ENCODE measurements at places on chromosomes 16 and 17.

GRCh38 chr17:32912218-32912897 is 15.6 kb upstream of the TMEM98 start:
- DNase-seq = no peak

DNA sequence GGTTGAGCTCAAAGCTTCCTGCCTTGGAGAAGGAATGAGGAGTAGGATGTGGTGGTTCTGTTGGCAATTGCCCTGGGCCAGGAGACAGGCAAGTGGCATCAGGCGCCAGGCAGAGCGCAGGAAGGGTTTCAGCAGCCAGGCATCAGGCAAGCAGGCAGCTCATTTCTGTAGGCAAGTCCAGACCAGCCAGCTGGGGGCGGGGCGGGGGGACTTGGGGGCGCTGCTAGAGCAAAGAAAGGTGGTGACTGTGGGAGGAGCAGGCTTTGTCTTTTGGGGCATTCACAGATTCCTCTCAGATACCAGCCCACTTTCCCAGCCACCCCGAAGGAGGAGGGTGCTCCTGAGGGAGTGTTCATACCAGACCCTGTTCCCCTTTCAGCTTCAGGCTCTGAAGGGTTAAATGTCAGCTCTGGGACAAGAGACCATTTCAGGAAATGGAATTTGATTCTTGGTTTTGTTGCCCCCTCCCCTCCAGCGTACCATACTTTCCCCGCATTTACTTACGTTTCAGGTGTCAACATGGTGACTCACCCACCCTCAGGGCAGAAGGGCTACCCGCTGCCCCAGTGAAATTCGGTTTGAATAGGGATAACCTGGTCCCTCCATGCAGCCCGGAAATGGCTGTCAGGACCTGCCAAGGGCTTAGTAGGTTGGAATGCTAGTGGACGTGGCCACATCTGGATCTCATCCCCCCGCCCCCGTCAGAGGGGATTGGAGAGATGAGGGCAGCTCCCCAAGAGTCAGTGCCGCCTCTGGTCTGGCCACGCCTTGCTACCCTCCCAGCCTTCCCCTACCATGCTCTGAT is 13.2 kb downstream of the NGFR start:
- DNase-seq = no peak

DNA sequence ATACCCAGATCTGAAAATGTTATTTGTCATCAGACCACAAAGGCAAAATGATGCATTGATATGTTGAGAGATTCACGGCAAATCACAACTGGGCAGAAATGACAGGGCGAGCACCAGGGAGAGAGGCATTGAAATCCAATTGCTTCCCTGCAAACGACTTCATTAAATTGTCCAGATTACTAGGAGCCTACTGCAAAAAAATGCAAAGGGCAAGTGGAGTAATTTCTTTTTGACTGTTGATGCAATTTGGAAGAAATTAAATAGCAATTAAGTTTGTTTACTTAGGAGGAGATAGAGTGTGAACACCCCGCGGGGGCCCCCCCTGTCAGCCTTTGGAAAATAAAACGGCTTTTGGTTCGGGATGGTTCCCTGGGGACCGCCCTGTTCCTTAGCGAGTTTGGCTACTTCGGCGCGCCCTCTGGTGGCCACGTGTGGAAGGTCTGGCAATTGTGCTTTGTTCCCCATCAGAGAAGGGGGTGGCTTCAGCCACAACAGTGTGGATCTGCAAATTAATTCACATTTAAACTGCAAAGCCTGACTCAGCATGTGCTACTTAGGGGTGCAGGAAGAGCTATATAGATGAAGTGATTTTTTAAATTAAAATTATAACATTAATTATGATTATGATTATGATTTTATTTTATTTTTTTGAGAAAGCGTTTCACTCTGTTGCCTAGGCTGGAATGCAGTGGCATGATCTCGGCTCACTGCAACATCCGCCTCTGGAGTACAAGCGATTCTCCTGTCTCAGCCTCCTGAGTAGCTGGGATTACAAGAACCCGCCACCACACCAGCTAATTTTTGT is 14.5 kb upstream of the TMC7 start:
- no peak for DNase-seq

GRCh38 chr16:1545044-1546040 is 11.9 kb downstream of the TMEM204 start:
- no peak for DNase-seq

GRCh38 chr17:82373731-82374625 is 2.4 kb downstream of the UTS2R start:
- no peak for DNase-seq

- DNase-seq = no peak
Observed at GRCh38 chr16:86270696-86271095, 239.6 kb upstream of the FOXF1 start.

DNA sequence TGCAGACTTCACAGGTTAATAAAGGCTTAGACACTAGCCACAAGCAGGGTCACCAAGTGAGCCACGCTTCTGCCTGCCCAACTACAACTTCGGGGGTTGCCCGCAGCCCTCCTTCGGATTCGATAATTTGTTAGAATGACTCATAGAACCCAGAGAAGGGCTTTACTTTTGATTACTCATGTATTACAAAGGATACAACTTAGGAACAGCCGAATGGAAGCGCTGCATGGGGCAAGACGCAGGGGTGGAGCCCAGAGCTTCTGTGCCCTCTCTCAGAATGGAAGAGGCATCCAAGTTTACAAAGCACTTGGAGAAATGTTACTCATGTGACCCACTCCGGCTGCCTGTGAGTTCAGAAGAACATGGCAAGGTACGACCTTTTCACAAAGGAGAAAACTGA is 7.5 kb upstream of the CDH5 start:
- DNase-seq = no peak

DNA sequence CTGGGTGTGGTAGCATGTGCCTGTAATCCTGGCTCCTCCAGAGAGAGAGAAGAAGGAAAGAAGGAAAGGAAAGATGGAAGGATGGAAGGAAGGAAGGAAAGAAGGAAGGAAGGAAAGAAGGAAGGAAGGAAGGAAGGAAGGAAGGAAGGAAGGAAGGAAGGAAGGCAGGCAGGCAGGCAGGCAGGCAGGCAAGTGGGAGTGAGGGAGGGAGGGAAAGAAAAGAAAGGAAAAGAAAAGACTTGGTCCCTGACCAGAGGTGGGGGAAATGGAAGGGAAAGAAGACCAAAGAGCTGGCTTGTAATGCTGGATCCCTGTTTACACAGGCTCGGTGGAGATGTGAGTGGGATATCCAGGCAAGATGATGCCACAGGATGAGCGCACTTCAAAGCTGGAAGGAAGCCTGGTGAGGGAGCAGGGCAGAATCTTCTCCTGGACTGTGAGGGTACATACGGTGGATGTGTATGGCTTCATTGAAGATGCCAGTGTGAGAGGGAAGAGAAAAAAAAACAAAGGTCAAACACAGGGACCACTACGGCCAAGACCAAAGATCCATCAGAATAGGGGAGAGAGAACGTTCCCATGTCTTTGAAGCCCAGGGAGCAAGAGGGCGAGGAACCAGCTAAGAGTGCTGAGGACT is 2.1 kb downstream of the CES1 start:
- DNase-seq = no peak

- DNase-seq = no peak
Observed at GRCh38 chr16:88442727-88443576, 10.1 kb upstream of the ZFPM1 start.

DNA sequence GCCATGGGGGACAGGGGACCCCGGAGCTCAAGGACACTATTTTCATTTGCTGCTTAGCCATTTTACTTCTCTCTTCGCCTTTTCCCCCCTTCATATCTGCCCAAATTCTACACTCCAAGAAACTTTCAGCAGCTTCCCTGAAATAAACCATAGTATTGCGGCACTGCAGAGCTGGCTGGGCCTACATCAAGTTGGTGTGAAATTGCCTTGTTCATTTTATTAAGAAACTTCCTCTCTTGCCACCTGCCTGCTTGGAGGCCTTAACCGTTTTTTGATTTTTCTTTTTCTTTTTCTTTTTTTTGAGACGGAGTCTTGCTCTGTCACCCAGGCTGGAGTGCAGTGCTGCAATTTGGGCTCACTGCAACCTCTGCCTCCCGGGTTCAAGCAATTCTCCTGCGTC is 7.4 kb upstream of the CPNE2 start:
- DNase-seq = no peak

GRCh38 chr17:42980766-42981397 is 517 bp downstream of the RUNDC1 start:
- no peak for DNase-seq

GRCh38 chr17:17979778-17980177 is 7.1 kb downstream of the DRC3 start:
- no peak for DNase-seq

GRCh38 chr16:85041219-85042166 is 13.9 kb downstream of the KIAA0513 start:
- no peak for DNase-seq

DNA sequence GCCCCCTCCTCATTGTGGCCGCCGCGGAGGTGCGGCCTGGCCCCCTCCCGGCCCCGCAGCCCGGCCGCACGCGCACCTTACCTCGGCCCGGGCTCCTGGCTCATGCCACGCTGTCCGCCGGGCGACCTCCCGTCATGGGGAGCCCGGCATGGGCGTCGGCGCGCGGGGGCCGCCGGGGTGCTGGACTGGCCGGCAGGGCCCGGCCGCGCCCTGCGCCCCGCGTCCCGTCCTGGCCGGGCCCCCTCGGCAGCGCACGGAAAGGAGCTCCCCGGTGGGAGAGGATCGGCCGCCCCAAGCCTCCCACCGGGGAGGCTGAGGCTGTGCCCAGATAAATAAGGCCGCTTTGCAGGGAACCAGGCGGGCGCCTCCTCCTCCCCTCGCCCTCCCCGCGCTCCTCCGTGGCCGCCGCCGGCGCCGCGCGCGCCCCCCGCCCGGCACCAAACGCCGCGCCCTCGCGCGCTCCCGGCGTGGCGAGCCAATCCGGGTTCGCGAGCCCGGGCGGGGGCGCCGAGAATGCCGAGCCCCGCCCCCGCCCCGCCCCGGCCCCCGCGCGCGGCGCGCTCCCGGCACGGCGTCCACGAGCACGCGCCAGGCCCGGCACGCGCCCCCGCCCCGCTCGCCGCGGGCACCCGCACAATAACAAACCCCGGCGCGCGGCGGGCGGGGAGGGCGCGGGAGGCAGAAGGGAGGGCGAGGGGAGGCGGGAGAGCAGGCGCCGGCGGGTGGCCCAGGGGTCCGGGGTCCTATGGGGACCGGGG is at the start of gene FBXL16:
TSS of gene FBXL16 (minus strand) at position 371 of the 758 bp plus-strand sequence. CDS start 8,396 bp downstream, outside the sequence.
- DNase-seq = no peak

- DNase-seq = no peak
Observed at GRCh38 chr16:2009791-2010510, at the start of gene ZNF598. ZNF598 (minus strand) TSS chr16:2009821.

- DNase-seq = no peak
Observed at GRCh38 chr16:63749276-63749675, 1372.6 kb downstream of the CDH11 start.

- no peak for DNase-seq
Observed at GRCh38 chr16:47480410-47480809, 19.3 kb downstream of the PHKB start.

DNA sequence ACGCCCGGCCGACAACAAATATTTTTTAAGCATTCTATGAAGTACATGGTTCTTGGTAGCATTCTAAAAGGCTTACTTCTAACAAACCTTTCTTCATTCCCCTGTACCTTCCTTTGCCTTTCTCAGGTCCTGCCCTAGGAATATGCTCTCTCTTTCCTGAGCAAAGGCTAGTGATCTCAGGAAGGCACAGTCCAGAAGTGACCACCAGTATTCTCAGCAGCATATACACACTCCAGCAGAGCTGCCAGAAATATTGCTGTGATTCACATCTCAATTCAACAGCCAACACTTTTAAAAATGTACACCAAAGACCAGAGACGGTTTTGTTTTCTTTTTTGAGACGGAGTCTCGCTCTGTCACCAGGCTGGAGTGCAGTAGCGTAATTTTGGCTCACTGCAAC is 41.4 kb upstream of the ANKFY1 start:
- DNase-seq = no peak

DNA sequence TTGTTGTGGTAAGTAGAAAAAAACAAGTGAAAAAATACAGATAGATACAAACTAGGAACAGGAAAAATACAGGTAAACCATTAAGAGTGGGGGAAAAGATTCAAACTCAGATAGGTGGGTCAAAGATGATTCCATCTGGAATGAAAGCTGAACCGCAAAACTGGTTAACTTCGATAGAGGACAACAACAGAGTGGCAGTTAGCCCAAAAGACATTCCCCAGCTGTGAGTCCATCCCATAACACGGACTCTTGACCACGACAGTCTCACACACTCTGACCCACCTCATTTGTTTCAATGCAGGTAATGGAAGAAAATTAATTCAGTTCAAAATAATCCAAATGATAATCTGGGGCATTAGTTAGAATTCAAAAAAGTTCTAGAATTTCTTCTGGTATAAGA is 13.5 kb downstream of the ELAC2 start:
- no peak for DNase-seq

DNA sequence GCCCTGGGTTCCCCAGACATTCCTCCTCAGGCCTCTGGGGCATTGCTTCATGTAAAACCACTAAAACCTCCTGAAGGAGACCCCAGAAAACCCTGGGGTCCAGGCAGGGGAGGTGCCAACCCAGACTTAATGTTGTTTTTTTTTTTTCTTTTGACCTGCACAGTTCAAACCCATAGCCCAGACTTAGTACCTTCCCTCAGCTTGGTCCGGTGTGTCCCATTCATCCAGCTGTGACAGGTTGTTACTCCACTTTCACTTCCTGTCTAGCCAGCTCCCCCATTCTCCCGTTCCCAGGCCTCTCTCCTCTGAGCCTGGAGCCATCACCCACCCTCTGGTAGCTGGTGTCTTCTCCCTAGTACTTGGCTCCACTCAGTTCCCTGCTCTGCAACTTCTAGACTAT is 4.8 kb downstream of the CDR2L start:
- no peak for DNase-seq

DNA sequence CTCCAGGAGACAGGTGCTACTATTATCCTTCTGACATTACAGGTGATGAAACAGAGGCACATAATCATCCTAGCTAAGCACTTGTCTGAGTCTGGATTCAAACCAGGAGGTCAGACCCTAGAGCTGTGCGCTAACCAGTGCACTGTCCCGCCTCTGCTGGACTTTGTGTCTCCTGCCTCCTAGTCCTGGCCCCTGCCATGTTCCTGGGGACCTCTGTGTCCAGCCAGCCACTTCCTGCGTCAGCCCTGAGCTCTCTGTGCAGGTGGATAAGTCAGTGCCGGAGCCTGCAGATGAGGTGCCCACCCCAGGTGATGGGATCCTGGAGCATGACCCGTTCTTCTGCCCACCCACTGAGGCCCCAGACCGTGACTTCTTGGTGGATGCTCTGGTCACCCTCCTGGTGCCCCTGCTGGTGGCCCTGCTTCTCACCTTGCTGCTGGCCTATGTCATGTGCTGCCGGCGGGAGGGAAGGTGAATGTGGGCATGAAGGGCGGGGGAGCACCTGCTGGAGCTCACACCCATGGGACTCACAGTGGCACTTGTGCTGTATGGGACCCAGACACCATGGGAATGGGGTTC is 4.2 kb downstream of the SGCA start:
- no peak for DNase-seq

GRCh38 chr17:41127371-41127770 is 3.4 kb upstream of the KRTAP4-12 start:
- DNase-seq = no peak

DNA sequence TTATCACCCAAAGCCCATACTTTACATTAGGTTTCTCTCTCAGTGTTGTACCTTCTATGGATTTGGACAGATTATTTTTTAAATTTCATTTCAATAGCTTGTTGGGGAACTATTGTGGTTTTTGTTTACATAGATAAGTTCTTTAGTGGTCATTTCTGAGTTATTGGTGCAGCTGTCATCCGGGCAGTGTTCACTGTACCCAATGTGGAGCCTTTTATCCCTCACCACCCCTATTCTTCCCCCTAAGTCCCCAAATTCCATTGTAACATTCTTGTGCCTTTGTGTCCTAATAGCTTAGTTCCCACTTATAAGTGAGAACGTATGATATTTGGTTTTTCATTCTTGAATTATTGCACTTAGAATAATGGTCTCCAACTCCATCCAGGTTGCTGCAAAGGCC is 57.5 kb downstream of the SLFN11 start:
- no peak for DNase-seq

Data from AG04449 (cell line).